Cerebellar cortex (tissue), 1 donor: ENCODE measurements at places on chromosomes 13 and 19.

DNA sequence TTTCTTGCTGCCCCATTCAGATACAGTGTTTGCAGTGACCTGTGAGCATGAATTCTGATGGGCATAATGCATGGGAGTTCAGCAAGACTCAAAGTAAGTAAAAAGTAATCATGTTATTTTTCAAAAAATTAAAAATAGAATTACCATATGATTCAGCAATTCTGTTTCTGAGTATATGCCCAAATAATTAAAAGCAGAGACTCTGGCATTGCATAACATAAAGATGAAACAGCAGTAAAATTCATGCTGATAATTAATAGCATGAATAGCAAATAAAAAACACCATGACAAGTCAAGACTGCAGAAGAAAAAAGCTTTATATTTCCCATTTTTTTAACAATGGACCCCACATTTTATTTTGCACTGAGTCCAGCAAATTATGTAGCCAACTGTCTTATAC lies 21.3 kb downstream of the RNF6 start:
- DNase-seq, result no peak

- no peak for DNase-seq
These were observed 8.6 kb downstream of the C19orf25 start for GRCh38 chr19:1470305-1471009.

GRCh38 chr19:35975608-35976214 lies 19.3 kb upstream of the SDHAF1 start:
- no peak for DNase-seq

DNA sequence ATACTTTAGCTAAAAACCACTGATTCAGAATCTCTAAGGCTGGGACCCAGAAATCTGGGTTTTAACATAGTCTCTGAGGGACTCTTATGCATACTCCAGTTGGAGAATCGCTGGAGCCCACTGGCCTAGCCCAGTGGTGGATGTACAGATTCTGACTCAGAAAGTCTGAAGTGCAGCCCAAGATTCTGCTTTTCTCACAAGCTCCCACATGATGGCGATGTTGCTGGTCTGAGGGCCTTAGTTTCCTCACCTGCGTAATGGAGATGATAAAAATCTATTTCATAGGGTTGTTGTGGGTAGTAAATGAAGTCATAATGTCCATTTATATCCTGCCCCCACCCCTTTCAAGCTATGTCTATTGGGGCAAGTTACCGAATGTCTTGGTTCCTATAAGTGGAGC lies 7.7 kb upstream of the CDADC1 start:
- DNase-seq, result peak; percentile 36

DNA sequence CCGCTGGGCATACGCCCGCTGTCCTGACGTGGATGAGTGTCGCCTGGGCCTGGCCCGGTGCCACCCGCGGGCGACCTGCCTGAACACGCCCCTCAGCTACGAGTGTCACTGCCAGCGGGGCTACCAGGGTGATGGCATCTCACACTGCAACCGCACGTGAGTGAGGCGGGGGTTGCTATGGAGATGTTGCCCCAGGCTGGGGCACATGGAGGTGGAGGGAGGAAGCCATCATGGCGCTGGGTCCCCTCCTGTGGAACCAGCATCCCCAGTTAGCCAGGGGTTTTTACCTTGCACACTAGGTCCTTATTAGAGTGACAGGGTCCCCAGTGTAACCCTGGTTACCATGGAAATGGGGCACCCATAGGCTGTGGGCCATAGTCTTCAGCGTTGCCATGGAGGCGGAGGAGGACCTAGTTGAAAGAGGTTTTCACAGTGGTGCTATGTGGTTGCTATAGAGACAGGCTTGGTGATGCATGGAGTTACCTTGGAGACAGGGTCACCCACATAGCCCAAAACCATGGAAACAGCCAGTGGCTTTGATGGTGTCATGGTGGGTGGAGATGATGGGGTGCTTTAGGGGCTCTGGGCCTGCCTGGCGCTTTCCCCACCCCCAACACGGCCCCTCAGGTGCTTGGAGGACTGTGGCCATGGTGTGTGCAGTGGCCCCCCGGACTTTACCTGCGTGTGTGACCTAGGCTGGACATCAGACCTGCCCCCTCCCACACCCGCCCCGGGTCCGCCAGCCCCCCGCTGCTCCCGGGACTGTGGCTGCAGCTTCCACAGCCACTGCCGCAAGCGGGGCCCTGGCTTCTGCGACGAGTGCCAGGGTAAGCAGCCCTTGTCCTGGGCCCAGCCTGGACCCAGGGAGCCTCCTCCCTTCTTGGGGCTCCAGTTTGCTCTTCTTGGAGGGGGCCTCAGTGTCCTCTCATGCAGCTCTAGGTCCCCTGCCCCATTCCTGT lies 27.1 kb downstream of the MEGF8 start:
- DNase-seq, result peak; percentile 44

- DNase-seq, result no peak
These were observed 2033.9 kb upstream of the PCDH20 start for GRCh38 chr13:63449550-63449949.

DNA sequence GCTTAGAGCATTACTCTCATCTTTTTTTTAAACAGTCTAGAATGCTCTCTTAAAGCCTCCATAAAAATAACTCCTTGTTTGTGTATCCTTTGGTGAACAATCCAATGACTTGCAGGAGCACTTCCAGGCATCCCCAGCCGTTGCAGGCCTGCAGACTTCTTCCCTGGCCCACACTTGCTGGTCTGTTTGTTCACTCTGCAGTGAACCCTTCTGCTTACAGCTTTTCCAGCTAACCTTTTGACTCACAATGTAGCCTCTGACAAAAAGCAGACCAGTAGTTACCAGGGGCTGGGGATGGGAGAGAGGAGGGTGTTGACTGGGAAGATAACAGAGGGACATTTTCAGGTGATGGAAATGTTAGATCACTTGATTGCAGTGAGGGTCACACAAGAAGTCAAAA lies 9.1 kb downstream of the GPR42 start:
- DNase-seq, result no peak

GRCh38 chr13:65940720-65941119 lies 1289.4 kb downstream of the PCDH9 start:
- DNase-seq, result no peak

- no peak for DNase-seq
These were observed 110.5 kb downstream of the ENOX1 start for GRCh38 chr13:43676320-43676719.

DNA sequence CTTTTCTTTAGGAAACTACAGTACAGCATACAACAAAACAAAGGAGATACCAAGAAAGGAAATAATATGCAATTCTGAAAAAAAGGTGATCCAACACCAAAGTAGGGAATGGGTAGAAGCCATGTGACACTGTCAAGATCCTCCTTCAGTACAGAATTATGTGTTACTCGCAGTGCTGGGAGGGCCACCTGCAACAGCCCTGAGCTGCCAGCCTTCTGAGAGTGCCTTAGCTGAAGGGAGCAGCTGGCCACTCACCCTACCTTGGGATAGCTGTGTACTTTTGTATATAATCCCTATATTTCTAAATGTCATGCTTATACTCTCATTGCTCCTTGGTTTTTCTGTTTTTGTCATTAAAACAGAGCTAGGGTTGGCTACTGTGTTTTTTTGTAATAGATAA lies 1518.2 kb upstream of the PCDH20 start:
- no peak for DNase-seq
